ENCODE measurements at places on chromosomes 2 and 18. TPM values are rescaled to one million over a fixed set of nuclear protein-coding genes. Genes with fewer than 3 reads are reported as not detected.

Gene CROCC2
- not detected for total RNA-seq

Gene PLGLB2
- 0.89 TPM for total RNA-seq

Gene RFTN2
- total RNA-seq = not detected

Gene EFEMP1
- total RNA-seq = not detected

Gene KCNE4
- total RNA-seq = not detected

Gene TBR1
- not detected for total RNA-seq

Gene RAD51AP2
- not detected for total RNA-seq

Gene NCL
- total RNA-seq = 1,673 TPM

Gene ATOH8
- not detected for total RNA-seq

Gene PDIA6
- total RNA-seq = 181 TPM

Gene CCDC150
- 8.2 TPM for total RNA-seq

Gene ATP6V1B1
- total RNA-seq = not detected

Gene GCA
- total RNA-seq = 15.8 TPM

Measured in CD8-positive, alpha-beta memory T cell (primary cell).